Adipocyte (in vitro differentiated cells): ENCODE measurements at places on chromosomes 1 and 21.

- no peak for DNase-seq
Observed at GRCh38 chr21:42614396-42614795, 39.0 kb upstream of the PDE9A start.

- no peak for DNase-seq
Observed at GRCh38 chr21:46008893-46009621, 27.5 kb downstream of the COL6A1 start.

DNA sequence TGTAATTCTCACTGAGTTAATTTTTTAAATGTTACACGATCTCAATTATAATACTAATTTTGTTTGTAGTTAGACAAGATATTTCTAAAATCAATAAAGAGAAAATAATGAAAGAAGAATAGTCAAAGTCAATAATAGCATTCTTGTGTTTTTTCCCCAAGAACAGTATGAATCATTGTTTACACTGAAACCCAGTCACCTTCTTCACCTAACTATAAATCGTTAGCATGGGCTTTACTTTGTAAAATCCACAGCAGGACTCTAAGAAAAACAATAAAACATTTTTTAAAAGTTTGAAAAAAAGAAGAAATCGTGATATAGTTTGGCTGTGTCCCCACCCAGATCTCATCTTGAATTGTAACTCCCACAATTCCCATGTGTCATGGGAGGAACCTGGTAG, 234.6 kb upstream of the LYPLAL1 start:
- no peak for DNase-seq

- peak; percentile 98 for DNase-seq
Observed at GRCh38 chr1:145891587-145892485, 6.2 kb upstream of the ANKRD35 start.

DNA sequence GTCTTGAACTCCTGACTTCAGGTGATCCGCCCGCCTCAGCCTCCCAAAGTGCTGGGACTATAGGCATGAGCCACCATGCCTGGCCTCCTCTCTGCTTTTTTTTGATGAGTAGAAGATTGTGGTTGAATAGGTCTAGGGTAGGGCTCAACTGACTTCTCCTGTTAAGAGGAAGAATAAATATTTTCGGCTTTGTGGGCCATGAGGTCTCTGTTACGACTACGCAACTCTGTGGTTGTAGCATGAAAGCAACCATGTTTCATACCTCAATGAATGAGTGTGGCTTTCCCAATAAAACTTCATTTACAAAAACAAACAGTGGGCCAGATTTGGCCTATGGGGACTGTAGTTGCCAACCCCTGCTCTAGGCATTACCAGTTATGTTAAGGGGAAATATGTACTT, 67.8 kb downstream of the NID1 start:
- DNase-seq: no peak
